Left hindlimb (tissue), 1 donor: ENCODE measurements at places on chromosomes 4 and X.

- DNase-seq = no peak
These were observed 66.4 kb downstream of the JADE3 start for GRCh38 chrX:46978341-46979291.

DNA sequence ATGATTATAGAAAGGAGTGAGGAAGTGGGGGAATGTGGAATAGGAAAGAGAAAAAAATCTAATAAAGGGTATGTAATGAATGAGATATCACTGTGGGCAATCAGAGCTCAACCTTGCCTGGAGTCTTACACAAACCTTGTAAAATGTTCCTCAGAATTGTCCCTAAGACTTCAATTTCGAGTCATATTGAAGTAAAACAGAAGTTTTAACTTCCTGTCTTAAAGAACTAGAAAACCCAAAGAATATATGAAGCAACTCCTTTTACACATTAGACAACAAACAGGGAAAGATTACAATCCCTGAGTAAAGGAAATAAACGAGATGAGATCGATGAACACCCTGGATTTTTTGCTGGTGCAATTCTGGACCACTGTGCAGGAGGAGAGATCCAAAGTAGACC, 18.0 kb downstream of the CXCL2 start:
- DNase-seq = no peak

- DNase-seq = no peak
These were observed 1044.0 kb downstream of the CCSER1 start for GRCh38 chr4:91171217-91171616.

DNA sequence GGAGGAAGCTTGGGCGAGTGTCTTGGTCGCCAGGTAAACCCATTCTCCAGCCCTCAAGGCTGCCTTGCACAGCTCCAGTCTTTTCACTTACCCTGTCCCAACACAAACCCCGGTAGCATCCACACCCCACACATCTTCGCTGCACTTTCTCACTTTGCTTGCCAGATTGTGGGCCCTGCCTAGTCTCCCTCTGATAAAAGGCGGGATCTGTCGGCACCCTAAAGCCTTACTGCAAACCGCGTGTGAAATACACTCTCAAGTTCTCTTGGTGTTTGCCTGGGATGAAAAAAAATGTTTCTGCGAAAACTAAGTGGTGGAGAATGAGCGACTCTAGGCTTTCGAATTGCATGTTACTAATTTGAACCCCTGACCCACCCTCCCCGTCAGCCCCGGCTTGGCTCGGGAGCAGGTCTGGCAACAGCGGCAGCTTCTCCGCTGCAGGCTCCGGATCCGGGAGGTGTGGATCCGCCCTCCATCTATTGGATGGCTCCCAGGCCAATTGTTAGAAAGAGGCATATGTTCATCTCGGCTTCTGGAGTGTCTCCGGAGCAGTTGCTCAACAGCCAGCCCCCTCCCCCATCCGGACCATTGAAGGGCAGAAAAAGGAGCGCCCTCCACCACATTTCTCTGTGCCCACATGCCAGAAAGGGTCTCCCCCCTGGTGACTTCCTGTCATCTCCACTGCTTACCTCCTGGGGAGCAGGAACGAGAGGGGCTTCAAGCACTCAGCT, 3.0 kb upstream of the CITED1 start:
- DNase-seq = peak; percentile 80

GRCh38 chr4:150206954-150207353, 128.7 kb downstream of the DCLK2 start:
- no peak for DNase-seq

GRCh38 chr4:8504279-8505007, 63.9 kb downstream of the TRMT44 start:
- no peak for DNase-seq

DNA sequence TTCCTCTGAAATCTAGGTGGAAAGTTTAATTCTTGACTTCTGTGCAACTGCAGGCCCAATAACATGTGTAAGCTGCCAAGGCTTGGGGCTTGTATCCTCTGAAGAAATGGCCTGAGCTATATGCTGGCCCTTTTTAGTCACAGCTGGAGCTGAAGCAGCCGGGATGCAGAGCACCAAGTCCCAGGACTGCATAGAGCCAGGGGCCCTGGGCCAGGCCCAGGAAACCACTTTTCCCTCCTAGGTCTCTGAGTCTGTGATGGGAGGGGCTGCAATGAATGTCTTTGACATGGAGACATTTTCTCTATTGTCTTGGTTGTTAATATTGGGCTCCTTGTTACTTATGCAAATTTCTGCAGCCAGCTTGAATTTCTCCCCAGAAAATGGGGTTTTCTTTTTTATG, 588.5 kb downstream of the CENPC start:
- DNase-seq = no peak

DNA sequence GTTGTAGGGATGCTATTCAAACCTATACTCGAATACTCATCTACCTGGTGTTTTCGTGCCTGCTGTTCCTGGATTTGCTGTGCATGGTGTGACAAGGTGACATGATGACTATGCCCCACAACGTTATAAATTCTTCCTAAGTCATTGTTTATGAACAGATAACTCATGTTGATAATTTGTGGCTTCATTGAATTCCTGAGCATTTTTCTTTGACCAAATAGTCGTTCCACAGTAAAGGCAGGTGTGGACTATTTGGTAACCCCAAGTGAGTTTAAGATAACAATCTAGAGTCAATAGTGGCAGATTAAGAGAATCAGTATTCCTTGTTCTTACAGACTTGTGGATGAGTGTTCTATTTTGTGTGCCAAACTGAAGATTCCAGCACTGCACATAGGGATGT, 59.9 kb downstream of the SNX25 start:
- DNase-seq = no peak

- no peak for DNase-seq
These were observed 19.5 kb upstream of the MRFAP1 start for GRCh38 chr4:6620891-6621555.

- no peak for DNase-seq
These were observed 1.9 kb downstream of the NPNT start for GRCh38 chr4:105896984-105897775.

- no peak for DNase-seq
These were observed 4.5 kb downstream of the RAB9A start for GRCh38 chrX:13693341-13693961.

GRCh38 chrX:2652106-2652505, 39.0 kb upstream of the CD99 start:
- DNase-seq = no peak

- DNase-seq = no peak
These were observed 60.8 kb upstream of the ESX1 start for GRCh38 chrX:104315555-104315954.

- DNase-seq = no peak
These were observed 36.6 kb downstream of the IRF2 start for GRCh38 chr4:184437565-184438265.

GRCh38 chrX:52923781-52924241, 26.7 kb downstream of the FAM156B start:
- DNase-seq = peak; percentile 44

DNA sequence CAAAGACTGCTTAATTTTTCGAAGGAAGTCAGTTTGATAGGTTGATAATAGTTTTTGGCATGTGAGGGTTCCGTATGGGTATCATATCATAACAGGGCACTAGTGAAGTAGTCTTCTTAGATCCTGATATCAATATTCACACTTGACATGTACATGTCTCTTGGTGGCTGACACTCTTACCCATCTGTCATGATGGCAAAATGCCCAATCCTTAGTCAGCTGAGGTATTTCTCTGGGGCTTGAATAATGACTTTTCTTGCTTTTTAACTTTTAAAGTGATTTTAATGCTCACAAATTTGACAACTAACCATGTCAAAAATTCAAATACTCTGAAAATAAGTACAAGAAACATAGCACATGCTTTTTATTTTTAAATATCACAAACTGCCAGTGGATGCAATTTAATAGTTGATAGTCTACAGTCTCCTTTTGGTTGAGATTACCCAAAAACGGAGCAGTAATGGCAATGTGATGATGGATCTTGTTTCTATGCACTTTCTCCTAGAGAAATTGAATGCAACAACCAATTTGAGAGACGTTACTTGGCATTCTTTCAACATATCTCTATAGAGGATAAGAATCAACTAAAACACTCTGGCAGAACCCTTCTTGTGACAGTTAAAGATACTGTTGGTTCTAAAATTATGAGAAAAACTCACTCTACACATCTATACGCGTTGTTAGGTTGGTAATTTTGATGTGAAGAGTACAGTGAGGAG, 552.9 kb upstream of the PABPC4L start:
- no peak for DNase-seq

DNA sequence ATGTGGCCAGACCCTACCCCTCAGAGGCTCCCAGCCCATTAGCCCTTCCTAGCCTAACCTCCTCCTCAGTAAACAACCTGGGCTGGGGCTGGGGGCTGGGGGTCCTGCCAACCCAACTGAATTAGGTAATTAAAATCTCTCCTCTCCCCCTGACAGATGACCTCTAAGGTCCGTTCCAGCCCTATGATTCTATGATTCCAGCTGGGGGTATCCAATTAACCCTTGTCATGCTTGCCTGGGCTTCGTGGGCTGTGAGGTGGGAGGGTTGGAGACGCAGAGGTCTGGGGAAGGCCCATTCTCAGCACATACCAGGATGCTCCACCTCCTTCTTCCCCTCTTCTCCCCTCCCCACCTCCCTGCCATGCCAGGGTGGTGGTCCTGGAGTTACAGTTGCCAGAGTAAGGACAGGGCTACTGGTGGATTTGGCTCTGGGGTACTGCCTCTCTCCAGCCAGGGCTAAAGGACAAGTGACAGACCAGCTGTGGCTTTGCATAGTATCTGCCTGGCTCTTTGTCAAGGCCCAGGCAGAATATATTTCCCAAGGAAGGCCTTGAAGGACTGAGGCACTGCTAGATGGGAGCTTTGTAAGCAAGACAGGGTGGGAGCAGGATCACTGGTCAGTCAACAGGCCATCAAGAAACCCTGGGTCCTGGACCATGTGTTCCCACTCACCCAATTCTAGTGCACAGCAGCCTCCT, 82.1 kb downstream of the EFNB1 start:
- no peak for DNase-seq

DNA sequence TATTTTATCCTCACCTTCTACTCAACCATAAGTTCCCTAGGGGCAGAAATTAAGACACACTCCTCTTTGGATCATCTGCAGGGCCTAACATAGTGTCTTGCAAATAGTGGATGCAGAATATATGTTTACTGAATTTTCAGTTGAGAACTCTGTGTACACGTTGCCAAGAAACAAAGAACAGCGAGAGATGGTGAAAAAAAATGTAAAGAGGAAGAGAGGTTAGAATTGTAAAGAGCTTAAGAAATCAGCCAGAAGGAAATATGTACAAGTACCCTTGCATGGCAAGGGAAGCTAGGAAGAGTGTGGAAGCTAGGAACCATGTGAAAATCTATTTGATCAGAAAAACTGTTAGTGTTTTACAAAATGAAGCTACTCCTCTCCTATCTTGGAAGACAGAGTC, 431.0 kb downstream of the SMARCA1 start:
- DNase-seq = no peak

DNA sequence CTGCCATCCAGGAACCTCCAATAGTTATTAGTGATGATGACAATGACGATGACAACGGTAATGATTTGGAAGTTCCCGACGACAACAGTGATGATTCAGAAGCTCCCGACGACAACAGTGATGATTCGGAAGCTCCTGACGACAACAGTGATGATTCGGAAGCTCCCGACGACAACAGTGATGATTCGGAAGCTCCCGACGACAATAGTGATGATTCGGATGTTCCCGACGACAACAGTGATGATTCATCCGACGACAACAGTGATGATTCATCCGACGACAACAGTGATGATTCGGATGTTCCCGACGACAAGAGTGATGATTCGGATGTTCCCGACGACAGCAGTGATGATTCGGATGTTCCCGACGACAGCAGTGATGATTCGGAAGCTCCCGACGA, 14.7 kb downstream of the CXCR3 start:
- no peak for DNase-seq

DNA sequence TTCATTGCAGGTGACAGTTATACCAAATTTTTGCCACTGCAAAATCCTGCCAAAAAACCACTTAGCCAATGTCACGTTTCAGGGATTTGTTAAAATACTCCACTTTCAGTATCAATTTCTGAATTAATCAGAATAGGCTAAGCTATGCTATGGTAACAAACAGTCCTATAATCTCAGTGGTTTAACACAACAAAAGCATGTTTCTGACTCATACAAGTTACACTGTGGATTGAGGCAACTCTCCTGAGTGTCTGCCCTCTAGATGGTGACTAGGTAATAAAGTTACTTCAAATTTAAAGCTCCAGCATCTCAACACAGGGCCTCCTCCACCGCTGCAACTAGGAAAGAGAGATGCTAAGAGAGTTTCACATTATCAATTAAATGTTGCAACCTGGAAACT, 23.0 kb upstream of the RADX start:
- no peak for DNase-seq

- peak; percentile 75 for DNase-seq
These were observed at the start of gene LEF1 for GRCh38 chr4:108168671-108169523. LEF1 (minus strand) TSS chr4:108168932; CDS start chr4:108167767, 1,165 bp downstream.
